Pancreas (tissue), 10 donors: ENCODE measurements at places on chromosomes 6 and 20.

DNA sequence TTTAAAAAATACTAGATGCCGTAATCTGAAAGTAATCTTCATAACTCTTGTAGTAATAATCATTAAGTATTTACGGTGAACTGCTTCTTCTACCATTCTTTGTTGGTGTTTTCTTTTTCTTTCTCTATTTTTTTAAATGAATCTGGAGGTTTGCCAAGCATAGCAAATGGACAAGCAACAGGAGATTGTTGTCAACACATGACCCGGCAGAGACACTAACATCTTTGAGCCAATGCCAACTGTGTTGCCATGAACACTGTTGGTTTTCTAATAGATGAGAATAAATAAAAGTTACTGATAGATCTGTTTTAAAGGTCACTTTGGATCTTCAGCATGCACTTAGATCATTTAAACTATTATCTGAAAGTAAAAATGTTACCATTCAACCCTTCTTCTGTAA is 523.6 kb upstream of the EYS start:
- DNase-seq = no peak

- DNase-seq = no peak
Observed at GRCh38 chr6:45548657-45549515, 171.2 kb upstream of the SUPT3H start.

DNA sequence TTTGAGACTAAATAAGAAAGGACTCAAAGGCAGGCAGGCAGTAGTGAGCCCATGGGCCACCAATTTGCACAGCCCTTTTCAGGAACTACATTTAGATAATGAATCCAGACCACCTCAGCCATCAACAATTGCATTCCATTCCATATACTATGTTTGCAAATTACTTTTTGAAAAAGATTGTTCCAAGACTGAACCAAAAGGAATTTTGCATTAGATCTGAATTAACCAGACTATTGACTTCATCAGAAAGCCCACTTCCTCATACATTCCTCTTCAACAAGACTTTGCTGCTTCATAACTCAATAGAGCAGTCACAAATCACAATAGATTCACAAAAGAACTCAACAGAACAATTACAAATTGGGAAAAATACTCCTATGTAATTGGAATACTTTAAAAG is 229.1 kb downstream of the SIM1 start:
- DNase-seq = no peak

- DNase-seq = no peak
Observed at GRCh38 chr6:94254689-94255088, 835.3 kb upstream of the EPHA7 start.

DNA sequence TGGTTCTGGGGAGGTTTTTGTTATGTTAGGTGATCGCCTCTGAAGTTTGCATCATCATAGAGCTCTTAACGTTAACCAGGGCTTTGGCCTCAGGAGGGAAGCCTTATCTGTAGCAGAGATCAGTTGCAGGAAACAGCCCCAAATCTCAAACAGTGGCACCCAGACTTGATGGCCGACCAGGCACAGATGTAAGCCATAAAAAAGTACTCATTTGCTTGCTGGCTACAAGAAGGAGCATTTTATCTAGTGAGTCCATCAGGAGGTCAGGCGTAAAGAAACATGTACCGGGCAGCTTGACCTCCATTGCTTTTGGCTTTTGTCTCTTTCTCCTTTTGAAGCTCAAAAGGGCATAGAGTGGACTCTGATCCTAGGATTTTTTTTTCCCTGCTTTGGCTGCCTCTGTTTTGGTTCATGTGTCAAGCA is 122.3 kb downstream of the CCDC170 start:
- DNase-seq = no peak

DNA sequence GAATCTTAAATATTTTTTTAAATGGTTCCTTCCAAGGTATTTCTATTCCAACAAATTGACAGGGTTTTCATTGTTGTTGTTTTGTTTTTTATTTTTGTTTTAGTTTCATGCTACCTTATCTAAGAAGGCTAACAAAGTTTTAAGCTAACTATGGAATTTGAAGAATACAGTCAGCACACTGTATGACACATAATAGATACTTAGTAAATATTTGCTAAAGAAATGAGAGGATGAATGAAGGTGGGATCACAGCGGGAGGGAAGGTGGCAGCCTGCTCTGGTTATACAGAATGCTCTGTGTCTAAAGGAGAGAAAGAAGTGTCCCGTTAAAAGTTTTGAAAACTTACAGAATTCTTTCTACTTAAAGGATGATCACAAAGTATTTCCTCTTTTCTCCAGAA is 43.7 kb upstream of the DST start:
- no peak for DNase-seq

DNA sequence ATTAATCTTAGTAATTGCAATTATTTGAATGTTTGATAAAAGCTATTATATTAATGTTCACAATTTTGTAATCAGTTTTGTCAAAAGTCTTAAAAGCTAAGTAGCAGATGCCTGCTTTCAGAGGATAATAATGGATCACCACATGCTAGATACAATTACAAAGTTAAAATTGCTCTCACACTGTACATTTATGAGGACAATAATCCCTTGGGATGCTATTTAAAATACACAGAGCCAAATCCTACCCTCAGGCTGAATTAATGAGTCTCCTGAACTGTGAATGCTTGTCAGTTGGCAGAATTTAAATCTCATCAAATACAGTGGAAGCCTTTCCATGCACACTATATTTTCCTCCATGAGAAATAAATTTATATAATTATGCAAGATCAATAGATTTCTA is 153.3 kb upstream of the SYNCRIP start:
- no peak for DNase-seq

- DNase-seq = no peak
Observed at GRCh38 chr6:36169023-36170007, 27.2 kb upstream of the BRPF3 start.

DNA sequence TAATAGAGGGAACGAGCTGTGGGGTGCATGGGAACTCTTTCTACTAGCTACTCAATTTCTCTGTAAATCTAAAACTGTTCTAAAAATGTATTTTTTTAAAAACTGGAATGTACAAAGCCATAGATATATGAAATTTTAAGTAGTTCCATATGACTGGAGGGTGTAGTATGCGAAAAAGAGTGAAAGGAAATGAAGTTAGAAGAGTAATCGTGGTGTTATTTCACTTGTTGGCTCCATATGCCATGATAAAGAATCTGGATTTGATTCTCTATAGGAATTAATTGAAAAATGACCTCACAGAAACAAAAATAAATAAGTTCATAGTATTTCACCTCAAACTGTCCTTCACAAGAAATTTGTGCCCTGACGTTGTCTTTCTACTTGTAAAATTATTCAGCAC is 500.2 kb downstream of the TENT5A start:
- no peak for DNase-seq

DNA sequence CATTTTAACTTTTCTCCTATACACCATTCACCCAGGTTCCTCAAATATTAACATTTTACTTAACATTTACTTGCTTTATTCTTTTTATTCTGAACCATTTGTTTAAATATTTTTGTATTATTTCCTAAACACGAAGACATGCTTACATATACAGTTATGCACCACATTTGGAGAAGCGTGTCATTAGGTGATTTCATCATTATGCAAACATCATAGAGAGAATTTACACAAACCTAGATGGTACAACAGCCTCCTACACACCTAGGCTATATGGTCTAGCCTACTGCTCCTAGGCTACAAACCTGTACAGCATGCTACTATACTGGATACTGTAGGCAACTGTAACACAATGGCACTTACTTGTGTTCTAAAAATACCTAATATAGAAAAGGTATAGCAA is 6.6 kb downstream of the TDP2 start:
- DNase-seq = no peak

GRCh38 chr6:73104921-73105320 is 120.4 kb downstream of the KHDC1L start:
- no peak for DNase-seq

- no peak for DNase-seq
Observed at GRCh38 chr6:41214559-41215238, 13.4 kb upstream of the TREML4 start.

DNA sequence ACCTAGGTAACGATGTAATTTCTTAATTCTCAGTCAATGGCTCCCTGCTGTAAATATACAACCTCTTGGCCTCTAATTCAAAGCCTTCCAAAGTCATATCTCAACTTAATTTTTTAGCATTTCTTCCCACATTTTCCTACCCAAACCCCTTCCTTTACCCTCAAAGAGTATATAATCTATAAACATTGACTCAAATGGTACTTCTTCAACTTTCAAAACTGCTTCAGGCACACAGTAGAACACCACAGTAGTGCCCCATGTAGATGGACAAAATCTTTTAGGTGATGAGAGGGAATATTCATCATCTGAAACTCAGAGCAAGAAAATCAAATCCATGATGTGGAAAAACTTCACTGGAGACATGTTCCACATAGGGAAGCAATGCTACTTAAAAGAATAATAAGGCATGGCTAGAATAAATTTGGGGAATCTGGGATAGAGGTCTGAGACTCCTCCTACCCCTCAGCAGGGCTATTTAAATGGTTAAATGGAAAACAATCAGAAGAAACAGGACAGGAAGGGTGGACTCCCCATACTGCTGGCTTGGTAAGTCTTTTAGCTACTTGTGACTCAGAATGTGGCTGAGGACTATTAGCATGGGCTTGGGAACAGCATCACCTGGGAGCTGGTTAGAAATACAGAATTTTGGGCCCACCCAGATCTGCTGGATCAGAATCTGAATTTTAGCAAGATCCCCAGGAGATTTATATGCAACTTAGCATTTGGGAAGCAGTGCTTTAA is 6.4 kb downstream of the SLC22A2 start:
- no peak for DNase-seq
